AG10803 (cell line): ENCODE measurements at places on chromosomes 5 and 9.
A peak's percentile ranks its signal among the peaks of the same experiment; 100 is the strongest.

GRCh38 chr9:104915753-104916152, 12.2 kb downstream of the ABCA1 start:
- no peak for DNase-seq

DNA sequence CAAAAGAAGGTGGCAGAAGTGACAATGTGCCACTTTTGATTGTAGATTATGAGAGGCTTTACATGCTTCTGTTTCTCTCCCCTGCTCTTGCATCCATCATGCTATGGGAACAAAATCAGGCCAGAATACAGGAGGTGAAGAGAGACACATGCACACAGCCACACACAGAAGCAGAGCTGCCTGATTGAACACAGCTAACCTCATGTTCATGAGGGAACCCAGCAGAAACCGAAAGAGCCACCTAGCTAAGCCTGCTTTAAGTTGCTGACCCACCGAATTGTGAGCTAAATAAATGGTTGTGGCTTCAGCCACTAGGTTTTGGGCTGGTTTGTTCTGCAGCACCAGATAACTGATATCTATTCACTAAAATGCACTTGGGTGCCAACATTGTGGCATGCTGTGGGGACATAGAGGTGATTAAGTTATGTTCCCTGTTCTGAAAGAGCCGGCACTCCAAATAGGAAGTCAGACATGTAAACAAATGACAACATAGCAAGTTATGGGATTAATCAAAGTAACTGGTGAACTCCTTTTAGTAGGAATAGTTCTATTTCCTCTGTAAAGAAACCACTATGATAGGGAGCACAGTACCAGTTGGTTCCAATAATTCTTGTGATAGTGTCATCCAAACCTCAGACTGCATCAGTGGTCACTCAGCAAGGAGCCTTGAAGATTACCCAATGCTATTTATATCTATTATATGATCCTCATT, 93.6 kb upstream of the TNC start:
- DNase-seq: peak; percentile 90

DNA sequence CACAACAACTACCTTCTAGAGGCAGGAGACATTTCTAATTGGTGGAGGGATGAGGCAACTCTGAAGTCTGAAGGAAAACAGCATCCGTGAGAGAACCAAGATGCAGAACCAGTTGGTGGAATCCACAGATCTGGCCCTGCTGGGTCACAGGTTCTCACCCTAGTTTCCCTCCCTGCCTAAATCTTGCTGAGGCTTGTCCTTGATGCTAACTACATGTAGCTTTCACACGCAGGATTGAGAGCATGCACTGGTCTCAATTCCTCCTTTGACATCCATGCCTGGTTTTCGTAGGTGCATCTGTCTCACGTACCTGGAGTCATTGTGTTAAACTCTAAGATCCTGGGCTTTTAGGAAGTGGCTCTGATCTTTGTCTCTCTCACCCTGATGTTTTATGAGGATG, 9.7 kb upstream of the F2RL1 start:
- DNase-seq: no peak

GRCh38 chr5:130985776-130986175, 179.3 kb downstream of the HINT1 start:
- DNase-seq: no peak

GRCh38 chr9:122912671-122912963, 506 bp downstream of the ZBTB6 start:
- DNase-seq: no peak

- DNase-seq: no peak
These were observed 138.4 kb upstream of the KIF2A start for GRCh38 chr5:62167561-62168057.
